Naive B cell (primary cell): ENCODE measurements at places on chromosomes 12 and 14. TPM values are rescaled to one million over a fixed set of nuclear protein-coding genes. Genes with fewer than 3 reads are reported as not detected.

CRIP2 gene
- polyA plus RNA-seq = 7.3 TPM

SDR39U1 gene
- 87.0 TPM for polyA plus RNA-seq

MYO1H gene
- not detected for polyA plus RNA-seq

DNA sequence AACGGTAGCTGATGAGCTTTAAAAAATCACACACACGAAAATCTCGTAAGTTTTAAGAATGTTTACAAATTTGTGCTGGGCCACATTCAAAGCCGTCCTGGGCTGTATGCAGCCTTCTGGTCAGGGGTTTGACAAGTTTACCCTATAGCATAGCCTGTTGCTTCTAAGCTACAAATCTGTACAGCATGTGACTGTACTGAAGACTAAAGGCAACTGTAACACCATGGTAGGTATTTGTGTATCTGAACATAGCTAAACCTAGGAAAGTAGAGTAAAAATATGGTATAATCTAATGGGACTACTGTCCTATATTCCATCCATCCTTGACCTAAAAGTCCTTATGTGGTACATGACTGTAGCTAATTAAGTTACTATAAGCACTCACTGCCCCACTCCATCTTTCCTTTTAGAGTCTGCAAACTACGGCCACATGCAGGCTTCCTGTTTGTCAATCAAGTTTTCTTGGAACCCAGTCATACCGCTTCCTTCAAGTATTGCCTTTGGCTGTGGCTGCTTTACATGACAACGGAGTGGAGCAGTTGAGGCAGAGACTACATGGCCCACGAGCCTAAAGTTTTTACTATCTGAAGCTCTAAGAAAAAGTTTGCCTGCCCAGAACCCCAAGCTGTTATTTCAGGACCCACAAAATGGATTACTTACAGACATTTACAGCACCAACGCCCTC lies 18.5 kb downstream of the KRT7 start:
- no peak for DNase-seq

DNA sequence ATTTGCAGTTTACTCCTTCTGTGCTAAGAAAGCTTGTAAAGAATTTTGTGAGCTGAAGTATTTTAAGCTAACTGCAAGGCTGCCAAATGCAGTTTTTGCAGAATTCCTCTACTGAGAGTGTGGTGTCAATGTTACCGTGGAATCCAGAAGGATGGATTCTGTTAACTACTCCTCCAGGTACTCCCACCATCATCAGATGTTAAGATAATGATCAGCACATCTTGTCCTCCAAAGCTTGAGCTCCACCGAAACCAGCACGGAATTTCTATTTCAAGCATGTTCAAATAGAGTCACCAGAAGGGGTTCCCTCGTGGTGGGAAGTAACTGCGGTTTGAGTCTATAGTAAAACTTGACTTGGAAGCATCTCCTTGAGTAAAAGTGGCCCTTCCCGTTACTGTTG lies 64.3 kb upstream of the CDKN3 start:
- no peak for DNase-seq

GRCh38 chr14:96207686-96208085 lies 3.0 kb downstream of the BDKRB2 start:
- no peak for DNase-seq

- DNase-seq = peak; percentile 47
Observed at GRCh38 chr14:77498120-77498979, at the start of gene ISM2. Gene ISM2, minus strand, starts transcription at chr14:77498816. Its CDS starts 23 bp downstream, at chr14:77498793.

DNA sequence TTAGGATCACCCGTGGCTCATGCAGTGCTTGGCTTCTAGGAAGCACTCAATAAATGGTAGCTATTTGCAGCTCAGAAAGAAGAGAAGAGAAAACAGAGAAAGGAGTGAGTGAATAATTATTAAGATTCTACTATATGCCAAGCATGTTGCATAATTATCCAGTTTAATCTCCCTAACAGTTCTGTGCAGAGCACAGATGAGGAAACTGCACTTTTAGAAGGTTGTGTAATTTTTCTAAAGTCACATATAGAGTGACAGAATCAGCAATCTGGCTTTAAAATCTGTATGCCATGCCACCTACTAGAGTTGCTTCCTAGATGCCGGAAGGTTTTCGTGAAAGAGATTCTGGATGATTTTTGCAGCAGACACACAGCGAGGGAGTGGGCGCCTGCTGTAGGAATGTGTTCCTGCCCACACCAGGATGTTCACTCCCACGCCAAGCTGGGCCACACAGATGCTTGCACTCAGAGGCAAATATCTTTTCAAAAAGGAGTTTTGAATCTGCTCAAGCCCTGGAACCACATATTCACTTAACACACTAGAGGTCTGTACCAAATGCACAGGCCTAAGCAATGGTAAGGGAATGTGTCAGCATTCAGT lies 50.2 kb upstream of the SMCO2 start:
- DNase-seq = no peak

GRCh38 chr12:81692008-81692407 lies 67.1 kb downstream of the PPFIA2 start:
- no peak for DNase-seq

DCN gene
- not detected for polyA plus RNA-seq

PLBD1 gene
- polyA plus RNA-seq = 5.3 TPM

- no peak for DNase-seq
Observed at GRCh38 chr14:20356422-20356821, 13.0 kb downstream of the PARP2 start.

DNA sequence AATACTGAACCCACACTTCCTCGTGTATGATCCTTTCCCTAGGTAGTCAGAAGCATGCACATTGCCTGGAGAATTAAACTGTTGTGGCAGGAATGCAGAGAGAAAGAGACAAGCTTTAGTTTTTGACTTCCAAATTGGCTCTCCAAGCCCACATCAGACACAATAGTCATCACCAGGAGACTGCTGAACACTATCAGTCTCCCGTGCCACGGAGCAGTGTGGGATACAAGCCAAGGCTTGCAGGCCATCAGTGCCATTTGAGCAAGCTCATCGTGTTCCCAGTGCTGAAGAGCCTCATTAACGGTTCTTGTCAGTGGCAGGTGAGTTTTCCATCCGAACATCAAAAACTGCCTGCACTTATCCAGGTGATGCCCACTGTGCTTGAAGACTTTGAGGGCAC lies 410.8 kb downstream of the NAV3 start:
- DNase-seq = no peak

- no peak for DNase-seq
Observed at GRCh38 chr12:50188241-50188781, 21.1 kb upstream of the CERS5 start.
